Hippocampal formation (tissue), 2 donors: ENCODE measurements at places on chromosomes 13 and 19.

- DNase-seq, result no peak
These were observed 74.3 kb upstream of the ZNF43 start for GRCh38 chr19:21910318-21910717.

DNA sequence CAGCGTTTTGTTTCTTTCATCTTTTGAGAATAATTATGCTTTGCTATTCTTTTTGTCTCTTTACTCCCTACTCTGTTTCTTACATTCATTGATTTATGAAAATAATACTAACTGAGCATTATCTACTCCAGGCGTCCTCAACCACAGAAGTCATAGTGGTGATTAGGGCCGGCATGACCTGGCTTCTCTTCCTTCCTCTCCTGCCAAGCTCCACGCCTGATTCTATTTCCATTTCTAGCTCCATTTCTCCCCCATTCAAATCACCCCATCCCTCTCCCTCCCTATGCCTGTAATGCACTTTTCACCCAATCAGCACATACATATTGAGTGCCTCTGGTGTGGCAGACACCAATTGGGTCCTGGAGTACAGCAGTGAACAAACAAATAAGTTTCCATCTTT, 183.2 kb upstream of the GPR12 start:
- DNase-seq, result no peak

GRCh38 chr19:40954573-40954972, 36.5 kb upstream of the CYP2B6 start:
- DNase-seq, result no peak

DNA sequence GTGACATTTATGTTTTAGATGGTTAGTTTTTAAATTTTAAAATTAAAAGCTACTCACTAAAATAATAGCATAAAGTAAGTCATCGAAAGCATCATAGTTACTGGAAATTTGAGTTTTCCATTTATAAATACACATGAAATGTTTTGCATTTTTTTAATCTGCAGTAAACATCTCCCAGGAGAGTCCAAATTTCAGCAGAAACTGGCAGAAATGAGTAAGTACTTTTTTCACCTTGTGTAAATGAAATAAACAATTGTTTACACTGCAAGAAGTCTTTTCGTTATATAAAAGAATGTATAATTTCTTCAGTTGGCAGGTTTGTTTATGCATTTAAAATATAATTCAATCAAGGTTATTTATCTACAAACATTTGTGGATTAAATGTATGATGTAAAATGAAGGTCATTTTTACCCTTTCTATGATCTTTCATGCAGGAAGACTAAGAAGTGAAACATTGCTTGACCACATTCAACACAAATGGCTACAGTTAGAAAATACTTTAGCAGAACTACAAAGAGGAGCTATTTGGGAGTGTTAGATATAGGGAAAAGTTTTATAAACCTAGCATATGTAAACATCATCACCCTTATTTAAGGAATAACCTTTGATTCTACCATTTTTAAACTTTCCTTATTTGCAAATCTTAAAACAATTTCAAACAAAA, 55.6 kb downstream of the RCBTB2 start:
- DNase-seq, result no peak

DNA sequence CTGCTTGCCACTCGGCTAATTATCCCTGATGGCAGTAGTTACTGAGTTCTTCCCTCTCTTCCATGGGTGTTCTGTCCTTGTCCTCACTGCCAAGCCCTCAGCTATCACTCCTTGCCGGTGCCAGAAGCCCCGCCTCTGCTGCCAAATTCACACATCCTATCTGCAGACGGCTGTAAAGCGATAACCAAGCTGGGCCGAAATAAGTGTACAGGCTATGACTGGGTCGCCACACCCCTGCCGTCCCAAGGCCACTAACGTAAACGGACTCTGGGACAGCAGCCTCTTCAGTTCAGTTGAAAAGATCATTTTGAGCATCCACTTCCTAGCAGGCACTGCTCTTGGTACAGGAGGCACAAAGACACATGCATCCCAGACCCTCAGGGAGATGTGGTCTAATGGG, 13.3 kb downstream of the SLC7A1 start:
- DNase-seq, result no peak

- peak; percentile 81 for DNase-seq
These were observed 17.6 kb downstream of the NOVA2 start for GRCh38 chr19:45955905-45956608.

DNA sequence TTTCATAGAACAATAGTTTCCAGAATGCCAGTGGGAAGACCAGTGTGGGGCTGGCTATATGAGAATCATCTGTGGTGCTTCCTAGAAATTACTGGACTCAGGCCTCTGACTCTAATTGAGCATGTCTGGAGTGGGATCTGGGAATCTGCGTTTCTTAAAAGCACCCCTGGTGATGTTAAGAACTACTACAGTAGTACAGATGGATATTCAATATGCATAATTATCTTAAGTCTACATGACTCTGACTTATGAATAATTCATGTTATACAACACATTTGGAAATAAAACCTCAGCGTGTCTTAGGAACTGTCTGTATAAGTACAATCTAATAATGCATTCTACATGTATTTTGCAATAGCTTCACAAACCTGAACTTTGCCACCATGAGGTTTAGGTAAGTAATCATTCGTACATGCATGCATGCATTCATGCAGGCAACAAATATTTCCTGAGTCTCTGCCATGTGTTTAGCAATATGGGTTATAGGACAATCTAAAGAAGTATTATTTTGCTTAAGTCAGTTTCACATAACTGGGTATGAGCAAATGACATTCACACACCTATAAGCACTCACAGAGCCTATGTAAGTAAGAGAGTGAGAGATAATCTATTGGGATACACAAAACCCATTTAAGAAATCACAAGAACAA, 62.0 kb downstream of the EPSTI1 start:
- no peak for DNase-seq

- DNase-seq, result peak; percentile 70
These were observed 6.0 kb downstream of the AP1M2 start for GRCh38 chr19:10580979-10581631.

DNA sequence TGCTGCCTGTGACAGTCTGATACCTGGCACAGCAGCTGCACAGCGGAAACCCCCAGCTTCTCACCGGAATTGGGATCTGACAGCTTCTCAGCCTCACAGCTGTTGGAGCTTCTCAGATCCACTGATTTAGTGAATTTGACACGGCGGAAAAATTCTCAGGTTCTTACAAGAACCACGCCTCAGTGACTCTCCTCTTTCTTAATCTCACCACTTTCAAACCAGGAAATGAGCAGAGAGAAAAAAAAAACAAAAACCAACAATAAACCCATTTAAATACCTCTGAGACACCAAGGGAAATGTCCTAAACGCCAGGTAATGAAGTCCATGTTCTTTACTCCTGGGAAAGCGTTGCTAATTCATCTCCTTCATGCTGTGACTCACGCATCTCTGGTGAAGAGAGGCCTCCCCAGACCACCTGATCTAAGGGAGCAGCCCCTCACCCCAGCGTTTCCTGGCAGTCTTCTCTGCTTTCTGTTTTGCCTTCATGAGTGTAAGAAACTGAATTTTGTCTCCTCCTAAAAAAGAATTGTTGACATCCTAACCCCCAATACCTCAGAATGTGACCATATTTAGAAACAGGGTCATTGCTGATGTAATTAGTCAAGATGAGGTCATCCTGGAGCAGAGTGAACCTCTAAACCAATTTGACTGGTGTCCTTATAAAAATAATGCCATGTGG, 15.9 kb upstream of the IZUMO2 start:
- DNase-seq, result no peak

GRCh38 chr19:30778961-30779715, 407.0 kb downstream of the ZNF536 start:
- DNase-seq, result no peak

GRCh38 chr19:8585894-8586750, 8.9 kb upstream of the MYO1F start:
- no peak for DNase-seq

GRCh38 chr13:55497486-55497885, 1643.2 kb upstream of the PRR20A start:
- DNase-seq, result no peak

DNA sequence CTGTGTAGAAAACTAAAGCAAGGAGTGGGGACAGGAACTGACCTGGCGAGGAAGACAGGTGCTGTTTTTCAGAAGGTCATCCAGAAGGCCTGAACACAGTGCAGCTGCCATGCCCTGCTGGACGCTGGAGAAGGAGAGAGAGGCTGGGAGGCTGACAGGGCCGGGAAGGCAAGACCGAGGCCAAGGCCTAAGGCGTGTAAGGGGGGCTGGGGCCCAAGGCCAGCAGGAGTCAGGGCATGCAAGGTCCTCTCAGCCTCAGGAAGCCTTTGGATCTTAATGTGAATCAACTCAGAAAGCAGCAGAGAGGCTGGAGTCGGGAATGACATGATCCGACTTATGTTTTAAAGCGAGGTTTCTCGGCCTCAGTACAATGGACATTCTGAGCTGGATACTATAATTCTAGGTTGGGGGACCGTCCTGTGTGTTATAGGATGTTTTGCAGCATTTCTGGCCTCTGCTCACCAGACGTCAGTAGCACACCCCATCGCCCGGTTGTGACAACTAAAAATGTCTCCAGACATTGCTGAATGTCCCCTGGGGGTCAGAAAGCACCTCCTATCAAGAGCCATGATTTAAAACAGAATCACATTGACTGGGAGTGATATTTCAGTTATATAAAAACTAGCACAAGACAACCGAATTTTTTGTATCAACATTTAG, 530.4 kb downstream of the MYO16 start:
- no peak for DNase-seq

GRCh38 chr19:8221161-8221560, 12.0 kb downstream of the CERS4 start:
- peak; percentile 77 for DNase-seq

- no peak for DNase-seq
These were observed 23.3 kb downstream of the PRR12 start for GRCh38 chr19:49614096-49614833.

- DNase-seq, result no peak
These were observed 2.1 kb upstream of the FGF9 start for GRCh38 chr13:21668732-21669275.

DNA sequence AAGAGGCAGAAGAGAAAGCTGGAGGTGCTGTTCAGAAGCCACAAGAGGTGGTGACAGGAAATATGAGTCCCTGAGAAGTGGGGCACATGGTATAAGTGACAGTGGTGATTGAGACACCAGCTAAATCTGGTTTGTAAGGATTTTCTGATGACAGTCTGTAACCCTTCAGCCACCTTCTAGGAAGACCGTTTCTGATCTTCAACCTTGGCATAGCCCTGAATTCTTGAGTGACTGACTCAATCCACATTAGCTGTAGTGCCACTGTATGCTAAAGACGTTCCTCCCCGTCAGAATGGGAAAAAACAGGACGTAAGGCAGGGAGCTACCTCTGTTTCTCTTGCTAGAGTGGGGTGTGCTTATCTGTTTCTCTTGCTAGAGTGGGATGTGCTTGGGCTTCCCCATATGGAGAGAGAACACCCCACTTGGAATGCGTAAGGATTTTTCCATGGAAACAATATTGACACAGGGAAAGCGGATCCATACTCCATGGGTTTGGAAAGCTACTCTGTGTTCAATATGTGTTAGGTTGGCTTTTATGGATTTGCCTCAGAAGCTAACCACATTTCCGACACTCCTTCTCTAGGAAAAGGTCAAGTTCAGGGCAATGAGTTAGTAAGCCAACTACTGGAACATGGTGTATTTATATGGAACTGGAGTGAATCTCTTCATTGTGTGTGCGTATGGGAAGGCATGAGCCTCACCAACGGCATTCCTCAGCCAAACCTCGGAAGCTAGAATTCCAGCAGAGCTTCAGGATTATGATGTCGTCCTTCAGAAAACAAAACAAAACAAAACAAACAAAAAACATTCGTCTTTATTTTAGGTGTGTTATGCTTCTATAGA, 948.8 kb upstream of the SLC10A2 start:
- DNase-seq, result no peak
